Stimulated activated CD8-positive, alpha-beta memory T cell treated with anti-CD3 and anti-CD28 coated beads, Interleukin-4, amount 100 ng/mL, for 4 hours (primary cell): ENCODE measurements at places on chromosomes 5 and 9.
A peak's percentile ranks its signal among the peaks of the same experiment; 100 is the strongest.

DNA sequence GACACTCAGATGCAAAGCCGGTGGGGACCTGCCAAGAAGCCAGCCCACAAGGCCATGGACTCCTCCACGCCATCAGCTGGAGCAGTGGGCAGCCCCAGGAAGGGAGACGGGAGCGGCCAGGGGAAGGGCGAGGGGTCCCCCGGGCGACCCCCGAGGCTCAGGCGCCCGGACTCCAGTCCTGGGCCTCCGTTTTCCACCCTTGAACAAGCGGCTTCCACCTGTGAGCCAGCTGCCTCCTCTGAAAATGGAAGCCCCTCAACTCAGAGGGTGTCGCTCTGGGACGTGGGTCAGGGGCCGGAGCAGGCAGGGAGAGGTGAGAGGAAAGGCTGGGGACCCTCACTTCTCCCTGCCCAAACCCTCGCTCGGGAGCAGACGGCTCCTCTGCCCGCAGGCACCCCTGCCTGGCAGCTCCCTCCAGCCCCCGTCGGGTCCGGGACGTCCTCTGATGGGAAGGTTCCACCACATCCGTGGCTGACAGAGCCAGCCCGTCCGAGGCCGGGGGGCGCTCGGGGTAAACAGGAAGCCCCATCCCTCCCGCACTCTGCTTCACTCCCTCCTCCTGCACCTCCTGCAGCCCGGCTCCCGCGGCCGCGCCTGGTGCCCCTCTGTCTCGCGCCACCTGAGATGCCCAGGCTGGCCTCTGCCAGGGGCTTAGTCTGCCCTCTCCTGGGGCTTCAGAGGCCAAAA, 3.7 kb upstream of the EGFL7 start:
- DNase-seq: no peak

DNA sequence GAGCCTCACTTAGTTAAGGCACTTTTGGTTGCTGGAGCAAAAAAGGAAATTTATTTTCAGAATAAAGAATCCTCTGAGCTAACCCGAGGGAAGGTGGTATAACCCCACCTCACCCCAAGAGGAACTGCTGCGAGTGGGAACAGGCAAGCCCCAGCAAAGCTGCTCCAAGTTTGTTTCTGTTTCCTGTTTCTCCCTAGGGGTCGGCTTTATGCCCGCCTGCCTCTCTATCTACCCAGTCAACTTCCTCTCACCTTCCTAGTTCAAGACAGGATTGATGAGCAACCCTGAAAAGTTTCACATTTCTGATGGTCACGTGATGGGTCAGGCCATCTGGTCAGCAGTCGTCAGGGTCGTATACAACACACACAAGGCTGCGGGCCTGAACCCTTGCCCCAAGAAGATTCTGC, 31.1 kb downstream of the TRIO start:
- no peak for DNase-seq

GRCh38 chr9:36018891-36019720, 17.6 kb upstream of the RECK start:
- DNase-seq: no peak

DNA sequence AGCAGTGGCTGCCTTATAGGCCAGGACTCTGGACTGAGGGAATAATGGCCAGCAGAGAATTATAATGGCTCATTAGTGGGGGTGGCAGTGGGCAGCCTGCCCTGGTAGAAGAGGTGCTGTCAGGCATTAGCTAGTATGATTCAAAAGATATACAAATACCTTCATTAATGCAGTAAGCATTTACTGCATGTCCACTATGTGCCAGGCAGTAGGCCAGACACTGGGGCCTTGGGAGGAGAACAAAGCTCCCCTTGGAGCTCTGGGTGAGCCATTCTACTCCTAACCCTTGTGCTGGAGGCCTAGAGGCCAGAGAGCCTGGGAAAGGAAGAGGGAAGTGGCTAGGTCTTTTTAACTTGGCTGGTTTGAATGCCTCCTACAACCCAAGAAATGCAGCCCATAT, 2.0 kb upstream of the GARNL3 start:
- DNase-seq: no peak

GRCh38 chr5:9713959-9714586, 83.9 kb upstream of the TAS2R1 start:
- DNase-seq: no peak

DNA sequence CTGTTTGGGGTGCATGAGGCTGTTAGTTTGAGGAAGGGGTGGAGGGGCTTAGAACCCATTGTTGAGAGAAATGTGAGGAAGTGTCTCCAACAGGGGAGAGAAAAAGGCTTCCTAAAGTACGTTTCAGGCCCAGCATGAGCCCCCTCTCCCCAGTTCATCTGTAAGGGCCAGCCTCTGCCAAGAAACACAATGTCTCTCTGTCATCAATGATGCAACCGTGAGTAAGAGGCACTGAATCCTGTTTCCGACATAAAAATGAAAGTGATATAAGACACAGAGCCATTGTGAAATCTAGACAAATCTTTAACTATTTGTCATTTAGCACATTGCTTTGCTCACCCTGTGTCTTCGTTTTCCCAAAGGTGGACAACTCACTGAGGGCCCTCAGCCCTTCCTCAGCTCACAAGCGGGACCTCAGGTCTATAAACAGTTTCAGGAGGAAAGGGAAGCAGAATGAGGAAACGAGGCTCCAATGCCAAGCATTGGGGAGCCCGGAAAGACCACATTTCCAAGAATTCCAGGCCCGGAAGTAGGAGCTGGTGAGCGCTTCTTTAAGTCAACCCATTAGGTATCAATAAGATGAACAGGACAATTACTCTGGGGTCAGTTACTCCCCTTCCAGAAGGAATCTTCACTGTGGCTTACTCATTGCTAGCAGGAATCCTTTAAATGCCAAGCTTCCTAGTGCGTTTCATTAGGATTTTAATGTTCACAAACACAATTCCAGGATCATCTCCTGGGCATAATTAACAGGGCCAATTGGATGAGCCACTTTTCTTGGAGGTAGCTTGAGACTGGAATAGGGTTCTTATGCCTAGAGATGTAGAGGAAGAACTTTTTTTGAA, 59.0 kb upstream of the KLF4 start:
- DNase-seq: no peak

GRCh38 chr5:115551415-115551814, 6.8 kb upstream of the FEM1C start:
- DNase-seq: no peak

DNA sequence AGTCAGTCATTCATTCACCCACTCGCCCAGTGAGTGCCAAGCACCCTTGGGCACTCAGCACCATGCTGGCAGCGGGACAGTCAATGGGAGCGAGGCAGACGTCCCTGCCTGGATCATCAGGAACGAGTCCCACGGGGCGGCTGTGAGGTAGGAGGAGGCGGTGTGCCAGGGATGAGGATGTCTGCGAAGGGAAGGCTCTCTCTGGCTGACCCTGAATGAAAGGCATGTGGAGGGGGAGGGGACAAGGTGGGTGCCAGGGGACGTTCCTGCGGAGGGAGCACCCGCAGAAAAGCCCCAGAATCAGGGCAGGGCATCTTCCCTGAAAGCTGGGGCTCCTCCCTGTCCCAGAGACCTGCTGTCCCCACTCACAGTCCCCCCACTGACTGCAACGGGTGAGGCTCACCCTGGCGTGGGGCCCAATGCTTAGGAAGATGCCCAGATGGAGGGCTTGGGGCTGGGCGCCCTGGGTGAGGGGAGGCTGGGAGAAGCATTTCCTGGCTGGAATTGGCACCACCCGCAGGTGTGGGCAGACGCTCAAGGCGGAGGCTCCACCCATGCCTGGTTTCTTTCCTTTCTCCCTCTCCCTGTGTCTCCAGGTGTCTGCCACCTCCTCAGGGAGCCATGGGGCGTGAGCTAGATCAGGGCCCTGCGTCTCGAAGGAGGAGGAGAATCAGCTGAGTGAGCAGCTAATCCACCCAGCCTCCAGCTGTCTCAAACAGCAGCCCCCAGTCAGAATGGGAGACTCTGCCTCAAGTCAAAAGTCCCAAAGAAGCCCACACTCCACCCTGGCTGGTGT, 179.0 kb upstream of the PPP1R26 start:
- DNase-seq: no peak

DNA sequence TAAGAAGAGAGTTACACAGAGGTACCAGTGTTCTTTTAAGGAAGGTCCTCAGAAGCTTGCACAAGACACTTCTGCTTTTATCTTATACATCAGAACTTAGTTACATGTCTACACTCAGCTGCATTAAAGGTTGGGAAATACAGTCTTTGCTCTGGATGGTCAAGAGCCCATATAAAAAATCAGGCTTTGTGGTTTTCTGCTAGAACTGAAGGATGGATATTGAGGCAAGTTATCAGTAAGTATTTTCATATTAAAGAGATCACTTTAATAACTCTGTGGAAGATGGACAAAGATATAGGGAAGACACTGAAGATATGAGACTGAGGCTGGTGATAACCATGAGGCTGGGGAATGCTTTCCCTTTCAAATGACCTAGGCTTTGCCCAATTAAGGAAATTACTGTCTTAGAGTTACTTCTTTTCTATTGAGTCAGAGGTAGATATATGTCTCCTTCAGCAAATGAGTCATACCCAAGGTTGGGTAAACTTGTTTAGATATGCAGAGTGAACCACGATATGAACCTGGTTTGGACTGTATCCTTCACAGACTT, 87.0 kb upstream of the TNC start:
- no peak for DNase-seq

DNA sequence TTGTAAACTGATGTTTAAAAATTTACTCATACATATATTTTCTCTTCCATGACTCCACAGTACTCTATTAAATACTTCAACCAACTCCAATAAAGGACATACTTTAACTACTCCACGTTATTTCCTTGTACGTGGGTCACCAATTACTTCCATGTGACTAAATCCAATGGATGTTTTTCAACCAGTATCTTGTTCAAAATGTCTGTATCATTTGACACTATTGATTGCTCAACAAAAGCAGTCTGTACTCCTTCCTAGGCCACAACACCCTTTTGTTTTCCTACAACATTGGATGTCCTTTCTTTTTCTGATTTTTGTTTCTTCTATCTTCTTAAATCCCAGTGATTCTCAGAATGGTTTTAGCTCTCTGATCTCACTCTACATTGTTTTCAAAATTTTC, 943.7 kb downstream of the EFNA5 start:
- DNase-seq: no peak

DNA sequence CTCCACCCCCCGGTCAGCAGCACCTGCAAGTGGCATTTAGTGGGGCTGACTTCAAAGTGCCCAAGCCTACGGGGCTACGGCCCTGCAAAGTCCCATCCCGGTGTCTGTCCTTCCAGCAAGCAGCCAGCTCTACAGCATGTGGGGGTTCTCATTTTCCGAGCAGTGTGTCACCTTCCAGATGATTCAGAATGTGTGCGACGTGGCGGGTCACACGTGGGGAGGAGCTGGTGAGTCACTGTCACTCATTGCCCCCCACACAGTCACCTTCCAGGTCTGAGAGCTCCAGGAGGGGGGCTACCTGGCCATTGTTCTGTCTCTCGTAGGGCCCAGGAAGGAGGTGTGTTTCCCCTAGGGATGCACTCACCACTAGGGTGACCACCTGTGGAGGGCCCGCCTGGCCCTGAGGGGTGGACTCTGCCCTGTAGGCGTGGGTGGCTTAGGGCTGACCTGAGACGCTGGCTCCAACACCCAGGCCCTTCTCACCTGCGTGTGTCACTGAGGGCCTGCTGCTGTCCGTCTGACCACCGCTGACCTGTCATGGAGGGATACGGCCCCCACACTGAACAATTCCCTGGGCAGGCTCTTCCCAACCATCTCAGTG, 70.2 kb downstream of the SEMA4D start:
- peak; percentile 82 for DNase-seq

GRCh38 chr5:168886157-168886556, 307.0 kb upstream of the PANK3 start:
- no peak for DNase-seq

GRCh38 chr5:74543162-74543995, 97.1 kb downstream of the ENC1 start:
- DNase-seq: no peak

- DNase-seq: no peak
Measured at GRCh38 chr5:128378196-128378595, 159.8 kb downstream of the FBN2 start.

DNA sequence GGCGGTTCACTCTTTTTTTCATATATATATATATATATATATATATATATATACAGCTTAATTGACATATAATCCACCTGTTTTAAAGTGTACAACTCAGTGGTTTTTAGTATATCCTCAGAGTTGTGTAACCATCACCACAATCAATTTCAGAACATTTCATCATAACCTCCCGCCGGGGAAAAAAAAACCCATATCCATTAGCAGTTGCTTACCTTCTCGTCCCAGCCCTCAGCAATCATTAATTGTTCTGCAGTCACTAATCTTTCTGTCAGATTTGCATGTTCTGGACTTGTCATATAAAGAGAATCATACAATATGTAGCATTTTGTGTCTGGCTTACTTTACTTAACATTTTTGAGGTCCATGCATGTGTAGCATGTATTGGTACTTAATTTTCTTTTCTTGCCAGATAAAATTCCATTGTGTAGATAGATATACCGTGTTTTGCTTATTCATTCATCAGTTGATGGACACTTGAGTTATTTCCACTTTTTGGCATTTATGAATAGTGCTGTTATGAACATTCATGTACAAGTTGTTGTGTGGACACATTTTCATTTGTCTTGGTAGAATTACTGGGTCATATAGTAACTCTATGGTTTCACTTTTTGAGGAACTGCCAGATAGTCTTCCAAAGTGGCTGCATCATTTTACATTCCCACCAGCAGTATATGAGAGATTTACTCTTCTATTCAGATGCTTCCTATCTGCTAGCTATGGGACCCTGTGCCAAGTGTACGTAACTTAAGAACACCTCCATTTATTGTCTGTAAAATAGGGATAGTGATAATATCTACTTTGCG, 3.5 kb upstream of the RNF145 start:
- DNase-seq: no peak

DNA sequence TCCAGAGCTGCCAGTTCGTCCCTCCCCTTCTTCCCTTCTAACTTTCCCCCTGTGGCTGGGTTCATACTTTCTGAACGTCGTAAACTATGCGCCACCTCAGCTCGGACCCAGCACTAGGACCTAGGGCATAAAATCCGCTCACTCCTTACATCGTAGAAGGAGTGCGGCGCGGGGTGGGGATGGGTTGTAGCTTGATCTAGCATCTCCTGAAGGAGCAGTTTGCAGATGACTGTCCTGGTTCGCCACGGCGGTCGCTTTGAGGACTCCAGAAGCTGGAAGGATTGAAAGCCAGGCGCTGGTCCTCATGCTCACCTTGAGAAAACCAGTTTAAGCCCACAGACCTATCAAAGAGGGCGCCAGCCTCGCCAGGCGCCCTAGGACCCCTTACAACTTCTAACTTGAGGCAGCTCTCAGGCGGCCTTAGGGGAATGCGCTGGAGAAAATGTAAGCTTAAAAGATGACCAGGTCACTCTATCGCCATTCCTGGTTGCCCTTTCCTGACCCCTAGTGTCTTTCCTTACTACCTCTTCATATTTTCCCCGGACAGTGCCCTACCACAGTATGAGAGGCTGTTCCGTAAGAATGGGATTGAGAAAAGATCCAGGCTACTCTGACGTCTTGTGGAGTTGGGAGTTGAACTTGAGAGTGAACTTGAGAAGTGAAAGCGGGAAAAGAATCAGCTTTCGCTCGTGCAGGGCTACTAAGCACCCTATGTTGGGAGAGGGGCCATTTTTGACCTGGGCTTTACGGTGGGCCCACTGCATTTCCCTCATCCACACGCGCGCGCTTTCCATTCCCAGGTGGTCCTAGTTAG, 2.8 kb downstream of the RORB start:
- no peak for DNase-seq

GRCh38 chr9:113600871-113601614, 137.5 kb downstream of the RGS3 start:
- no peak for DNase-seq

GRCh38 chr5:31235381-31235780, 41.9 kb downstream of the CDH6 start:
- DNase-seq: no peak

GRCh38 chr9:12141422-12141821, 551.8 kb upstream of the TYRP1 start:
- no peak for DNase-seq

GRCh38 chr5:88839238-88839637, 43.7 kb downstream of the MEF2C start:
- DNase-seq: no peak
